ENCODE measurements at places on chromosomes 13 and 19.

DNA sequence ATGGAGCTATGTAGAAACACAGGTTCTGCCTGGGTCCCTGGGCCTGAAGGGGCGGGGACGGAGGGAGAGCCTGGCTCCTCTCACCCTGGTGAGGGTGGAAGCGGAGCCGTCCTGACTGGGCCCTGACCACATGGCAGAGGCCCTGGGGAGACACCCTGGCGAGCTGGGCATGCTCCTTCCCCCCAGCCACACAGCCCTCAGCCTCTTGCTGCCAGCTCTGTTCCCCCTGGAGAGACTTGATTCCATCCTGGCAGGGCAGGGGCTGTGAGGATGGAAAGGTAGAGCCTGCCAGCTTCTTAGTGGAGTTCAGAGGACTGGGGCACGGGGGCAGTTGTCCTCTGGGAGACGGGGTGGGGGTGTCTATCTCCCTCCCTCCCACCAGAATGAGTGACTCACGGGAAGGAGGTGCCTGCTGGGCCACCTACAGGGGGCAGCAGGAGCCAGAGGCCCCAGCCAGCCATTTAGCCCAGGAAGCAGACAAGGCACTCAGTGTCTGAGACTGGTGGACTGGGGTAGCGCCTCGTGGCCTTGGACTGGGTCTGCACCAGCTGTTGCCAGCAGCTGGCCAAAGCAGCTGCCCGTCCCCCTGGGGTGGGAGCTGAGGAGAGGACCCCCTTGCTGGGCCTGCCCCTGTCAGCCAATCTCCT lies 22.8 kb upstream of the RNF17 start:
- DNase-seq = no peak

DNA sequence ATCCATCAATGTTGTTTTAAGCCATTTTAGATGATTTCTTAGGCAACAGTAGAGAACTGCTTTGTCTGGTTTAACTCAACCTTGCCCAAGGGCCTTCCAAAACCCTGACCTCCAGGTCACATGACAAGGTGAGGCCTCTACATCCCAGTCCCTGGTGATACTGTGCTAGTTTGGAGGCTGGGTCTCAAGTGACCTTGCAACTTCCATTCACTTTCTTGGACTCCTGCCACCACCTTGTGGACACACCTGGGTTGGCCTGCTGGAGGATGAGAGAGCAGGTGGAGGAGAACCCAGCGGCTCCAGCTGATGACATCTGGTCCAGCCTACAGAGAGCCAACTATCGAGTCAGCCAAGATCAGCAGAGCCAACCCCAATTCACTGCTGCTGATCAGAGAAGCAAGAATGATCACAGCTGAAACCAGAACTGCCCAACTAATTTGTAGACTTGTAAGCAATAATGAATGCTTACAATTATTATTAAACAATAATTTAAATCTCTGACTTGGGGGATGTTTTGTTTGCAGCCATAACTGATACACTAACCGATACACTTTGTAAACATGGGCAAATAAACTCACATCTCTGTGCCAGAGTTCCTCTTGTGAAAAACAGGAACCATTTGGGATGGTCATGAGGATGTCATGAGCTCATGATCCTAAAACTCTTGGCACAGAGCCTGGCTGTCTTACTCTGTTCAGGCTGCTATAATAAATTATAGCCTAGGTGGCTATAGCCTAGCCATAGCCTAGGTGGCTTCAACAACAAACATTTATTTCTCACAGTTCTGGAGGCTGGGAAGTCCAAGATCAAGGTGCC lies 11.5 kb downstream of the FAM187B start:
- DNase-seq = no peak

DNA sequence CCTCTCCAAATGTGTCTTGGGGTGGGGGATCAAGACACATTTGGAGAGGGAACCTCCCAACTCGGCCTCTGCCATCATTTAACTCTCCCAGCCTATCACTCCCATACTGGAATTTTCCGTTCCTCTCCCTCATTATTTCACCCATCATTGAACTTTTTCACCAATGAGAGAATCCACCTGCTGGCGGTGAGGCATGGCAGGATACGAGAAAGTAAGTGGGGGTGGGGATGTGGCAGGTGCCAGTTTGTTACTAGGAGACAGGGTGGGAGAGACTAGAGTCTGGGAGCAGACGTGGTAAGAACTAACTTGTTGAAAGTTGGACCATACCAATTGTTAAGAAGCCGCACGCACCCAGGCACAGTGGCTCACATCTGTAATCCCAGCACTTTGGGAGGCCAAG lies 6.9 kb downstream of the GIPR start:
- DNase-seq = no peak

DNA sequence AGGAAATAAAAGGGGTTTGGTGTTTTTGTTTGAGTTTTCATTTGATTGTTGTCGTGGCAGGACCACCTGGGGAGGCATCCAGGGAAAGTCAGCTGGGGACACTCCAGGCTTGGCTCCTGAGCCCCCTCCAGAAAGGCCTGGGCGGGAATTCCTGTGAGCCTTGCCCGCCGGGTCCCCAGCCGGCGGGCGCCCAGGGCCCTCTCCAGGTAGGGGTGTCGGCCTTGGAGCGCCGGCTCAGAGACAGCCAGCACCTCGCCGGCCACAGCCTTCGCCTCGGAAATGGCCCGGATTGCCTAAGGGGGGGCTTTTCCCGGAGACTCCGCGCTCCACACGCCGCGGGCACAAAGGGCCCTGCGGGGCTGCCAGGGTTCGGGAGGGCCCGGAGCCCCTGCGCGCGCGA lies 125.0 kb downstream of the TNFRSF19 start:
- DNase-seq = no peak

- DNase-seq = no peak
These were observed 2.4 kb upstream of the PKN1 start for GRCh38 chr19:14430712-14431111.

DNA sequence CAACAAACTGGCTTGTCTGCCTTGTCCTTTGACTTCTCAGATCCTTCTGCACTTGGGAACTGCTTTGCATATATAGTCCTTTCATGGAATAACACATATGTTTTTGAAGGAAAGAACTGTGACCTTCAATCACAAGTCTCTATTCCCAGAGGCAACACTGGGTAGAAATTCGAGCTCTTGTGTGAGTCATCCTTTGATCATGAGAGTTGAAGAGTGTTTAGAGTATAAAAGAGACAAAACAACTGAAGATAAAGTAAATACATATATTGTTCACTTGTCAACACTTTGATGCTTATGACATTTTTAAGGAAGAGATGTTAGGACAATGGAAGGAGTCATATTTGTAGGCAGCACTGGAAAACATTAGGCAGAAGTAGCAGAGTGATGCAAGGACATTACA lies 5.2 kb upstream of the OR7A5 start:
- no peak for DNase-seq

DNA sequence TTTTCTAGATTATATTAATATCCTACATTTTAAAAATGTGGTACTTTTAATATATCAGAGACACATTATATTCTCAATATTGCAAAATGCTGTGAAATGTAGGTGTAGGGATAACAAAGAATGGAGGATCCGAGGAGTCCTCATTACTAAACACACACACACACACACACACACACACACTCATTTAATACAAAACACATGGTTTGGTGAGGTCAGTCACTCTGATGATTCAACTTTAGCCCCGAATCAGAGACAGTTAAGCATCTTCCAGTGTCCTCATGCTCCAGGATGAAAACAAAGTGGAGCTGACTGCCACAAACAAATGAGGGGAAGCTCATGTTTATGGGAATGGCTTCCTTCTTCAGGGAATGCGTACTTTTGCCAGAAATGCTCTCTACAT lies 147.5 kb downstream of the CYSLTR2 start:
- no peak for DNase-seq

- DNase-seq = no peak
These were observed 3.8 kb downstream of the RAB8A start for GRCh38 chr19:16115301-16116039.

All from stimulated activated naive CD4-positive, alpha-beta T cell treated with Interleukin-2 at 50 U/mL for 16 hours (primary cell).